ENCODE measurements at places on chromosomes 7 and 10. TPM values are rescaled to one million over a fixed set of nuclear protein-coding genes. Genes with fewer than 3 reads are reported as not detected.

DNA sequence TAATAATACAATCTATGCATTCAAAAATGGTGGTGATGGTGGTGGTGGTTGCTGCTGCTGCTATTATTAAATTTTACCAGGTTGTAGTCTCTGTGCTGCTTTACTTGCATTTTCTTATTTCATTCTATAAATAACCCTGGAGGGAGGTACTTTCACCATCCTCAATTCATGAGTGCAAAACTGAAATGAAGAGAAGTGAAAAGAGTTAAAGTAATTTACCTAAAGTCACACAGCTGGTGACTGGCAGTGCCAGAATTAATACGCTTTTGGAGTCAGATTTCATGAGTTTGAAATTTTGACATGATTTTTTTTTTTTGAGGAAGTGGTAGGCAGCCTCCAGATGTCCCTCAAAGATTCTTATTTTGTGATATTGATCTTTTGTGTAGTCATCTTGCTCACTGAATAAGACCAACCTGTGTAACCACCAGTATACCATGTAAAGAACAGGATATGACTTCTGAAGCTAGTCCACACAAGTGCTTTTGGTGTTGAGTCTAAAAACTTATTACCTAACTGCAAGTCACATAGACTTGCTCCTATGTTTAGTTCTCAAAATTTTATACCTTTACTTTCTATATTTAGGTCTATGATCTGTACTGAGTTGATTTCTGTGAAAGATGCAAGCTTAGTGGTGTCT is 218.8 kb downstream of the ZWINT start:
- no peak overlapping the region for H3K27ac ChIP-seq
- no peaks in the 10 kb centered on the region for H3K27me3 ChIP-seq
- H3K4me1 ChIP-seq, result no peaks in the 10 kb centered on the region
- H3K4me3 ChIP-seq, result no peak overlapping the region
- no peaks in the 10 kb centered on the region for H3K36me3 ChIP-seq

GRCh38 chr7:4655896-4656295 is 26.2 kb upstream of the FOXK1 start:
- no peak overlapping the region for H3K27ac ChIP-seq
- H3K36me3 ChIP-seq, result no peaks in the 10 kb centered on the region

DNA sequence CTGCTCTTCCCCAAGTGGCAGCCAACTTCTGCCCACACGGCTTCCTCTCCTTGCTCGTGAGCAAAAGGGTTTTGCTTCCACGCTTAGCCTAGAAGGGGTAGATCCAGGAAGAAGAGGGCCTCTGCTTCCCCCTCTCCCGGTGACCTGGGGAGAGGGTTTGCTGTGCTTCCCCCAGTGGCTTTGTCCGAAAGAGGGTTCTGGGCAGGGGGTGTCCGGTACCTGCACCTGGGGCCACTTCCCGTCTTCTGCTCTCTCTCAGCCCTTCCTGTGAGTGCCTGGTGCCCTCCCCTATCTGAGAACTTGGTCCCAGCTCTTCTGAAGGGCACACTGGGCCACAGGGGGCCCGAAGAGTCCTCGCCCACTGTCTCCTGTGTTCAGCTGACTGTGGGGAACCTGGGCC is 11.3 kb downstream of the JAKMIP3 start:
- no peaks in the 10 kb centered on the region for H3K36me3 ChIP-seq
- no peaks in the 10 kb centered on the region for H3K4me1 ChIP-seq
- no peak for DNase-seq

DNA sequence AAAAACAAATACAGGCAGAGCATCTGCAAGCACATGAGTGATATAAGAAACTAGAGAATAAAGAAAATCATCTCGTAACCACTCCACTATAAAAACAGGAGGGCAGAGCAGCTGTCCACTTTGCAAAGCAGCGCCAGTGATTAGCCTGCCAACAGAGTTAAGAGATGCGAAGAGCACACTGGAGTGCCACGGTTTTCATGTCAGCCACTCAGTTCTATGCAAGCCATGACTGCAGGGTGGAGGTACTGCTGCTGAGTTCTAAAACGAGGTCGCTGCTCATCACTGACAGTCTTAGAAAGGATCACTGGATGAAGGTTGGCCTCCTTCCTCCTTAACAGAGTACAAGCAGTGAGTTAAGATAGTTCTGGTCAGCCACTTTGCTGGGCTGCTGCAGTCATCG is 58.5 kb downstream of the FGFR2 start:
- no peak overlapping the region for H3K4me3 ChIP-seq
- peaks cover 41% of the 10 kb centered on the region for H3K4me1 ChIP-seq
- H3K27me3 ChIP-seq, result no peaks in the 10 kb centered on the region
- no peak overlapping the region for H3K27ac ChIP-seq
- no peak for DNase-seq
- no peaks in the 10 kb centered on the region for H3K36me3 ChIP-seq

DNA sequence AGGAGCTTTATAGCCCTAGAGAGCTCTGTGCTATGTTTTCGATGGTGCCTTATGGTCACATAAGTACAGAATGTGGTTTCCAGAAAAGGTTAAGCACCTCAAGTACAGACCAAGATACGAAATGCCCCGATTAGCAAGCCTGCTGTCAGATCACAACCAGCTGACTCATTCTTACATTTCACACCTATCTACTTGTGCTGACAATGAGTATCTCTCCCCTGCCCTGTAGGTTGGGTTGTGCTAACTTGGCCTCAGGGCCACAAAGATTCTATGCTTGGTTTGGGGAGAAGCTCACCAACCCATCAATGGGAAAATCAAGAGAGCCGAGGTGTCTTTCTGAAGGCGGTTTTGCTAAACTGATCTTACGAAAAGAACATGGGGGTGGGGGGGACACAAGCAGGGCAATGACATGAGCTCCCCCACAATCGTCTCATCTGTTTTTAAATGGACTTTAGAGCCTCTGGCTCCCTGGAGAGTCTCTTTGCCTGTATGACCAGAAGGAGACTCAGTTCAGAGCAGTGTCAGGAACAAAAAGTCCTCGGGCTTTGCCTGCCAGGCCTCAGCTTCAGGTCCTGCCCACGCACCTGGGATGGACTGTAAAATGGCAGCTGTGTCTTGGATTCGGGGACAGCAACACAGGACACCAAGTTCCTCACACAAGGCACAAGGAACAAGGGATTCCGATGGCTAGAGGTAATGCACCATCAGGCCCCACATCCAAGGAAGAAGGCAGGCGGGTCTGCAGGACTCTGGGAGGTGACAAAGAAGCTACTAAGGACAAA is 55.1 kb downstream of the FAM53B start:
- H3K36me3 ChIP-seq, result no peaks in the 10 kb centered on the region
- no peaks in the 10 kb centered on the region for H3K4me1 ChIP-seq
- H3K4me3 ChIP-seq, result no peak overlapping the region
- H3K27me3 ChIP-seq, result no peaks in the 10 kb centered on the region
- no peak overlapping the region for H3K27ac ChIP-seq

- no peak for DNase-seq
- no peaks in the 10 kb centered on the region for H3K4me1 ChIP-seq
- H3K27ac ChIP-seq, result no peak overlapping the region
- H3K4me3 ChIP-seq, result no peak overlapping the region
- H3K36me3 ChIP-seq, result no peaks in the 10 kb centered on the region
Measured at GRCh38 chr10:84256510-84257342, 11.9 kb downstream of the RGR start.

DNA sequence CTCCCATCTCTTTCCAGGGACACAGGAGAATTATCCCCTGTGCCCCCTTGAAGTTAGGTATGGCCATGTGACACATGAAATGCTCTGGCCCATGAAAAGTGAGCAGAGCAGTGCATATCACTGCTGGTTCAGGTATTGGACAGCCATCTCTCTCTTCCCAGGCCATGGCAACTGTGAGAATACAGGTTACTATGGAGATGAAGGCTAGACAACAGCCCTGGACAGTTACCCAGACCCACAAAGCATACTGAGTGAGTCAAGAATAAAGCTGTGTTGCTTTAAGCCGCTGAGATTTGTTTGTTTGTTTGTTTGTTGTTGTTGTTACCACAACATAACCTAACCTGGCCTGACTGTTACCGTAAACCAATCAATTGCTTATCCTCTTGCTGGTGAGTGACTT is 722.3 kb downstream of the KCNMA1 start:
- no peak overlapping the region for H3K27ac ChIP-seq
- H3K4me1 ChIP-seq, result no peaks in the 10 kb centered on the region
- DNase-seq, result no peak
- no peak overlapping the region for H3K4me3 ChIP-seq
- no peaks in the 10 kb centered on the region for H3K36me3 ChIP-seq

- no peak overlapping the region for H3K27ac ChIP-seq
- no peak overlapping the region for H3K4me3 ChIP-seq
- no peak for DNase-seq
- H3K36me3 ChIP-seq, result no peaks in the 10 kb centered on the region
- H3K4me1 ChIP-seq, result no peaks in the 10 kb centered on the region
Measured at GRCh38 chr7:32914184-32914583, 22.6 kb upstream of the KBTBD2 start.

GRCh38 chr7:147400221-147400689 is 1190.3 kb upstream of the C7orf33 start:
- no peak overlapping the region for H3K4me3 ChIP-seq
- no peaks in the 10 kb centered on the region for H3K4me1 ChIP-seq
- H3K36me3 ChIP-seq, result no peaks in the 10 kb centered on the region
- H3K27me3 ChIP-seq, result no peaks in the 10 kb centered on the region

DNA sequence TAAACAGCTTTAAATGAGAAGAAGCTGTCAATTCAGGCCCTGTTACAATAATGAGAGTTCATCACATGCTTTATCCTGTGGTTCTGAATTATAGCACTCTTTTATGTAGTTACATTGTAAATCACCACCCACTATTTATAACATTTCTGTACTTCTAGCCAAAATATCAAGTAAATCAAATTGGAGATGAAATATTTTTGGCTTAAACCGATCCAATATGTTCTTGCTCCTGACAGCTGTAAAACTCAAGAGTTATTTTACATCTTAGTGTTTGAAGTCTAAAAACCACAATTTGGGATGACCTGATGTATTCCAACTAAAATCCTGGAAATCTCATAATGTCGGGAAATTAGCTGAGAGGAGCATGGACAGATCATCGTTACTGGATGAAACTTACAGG is 371.2 kb upstream of the LRRN3 start:
- H3K4me1 ChIP-seq, result no peaks in the 10 kb centered on the region
- no peak for DNase-seq
- H3K4me3 ChIP-seq, result no peak overlapping the region
- H3K27ac ChIP-seq, result no peak overlapping the region

DNA sequence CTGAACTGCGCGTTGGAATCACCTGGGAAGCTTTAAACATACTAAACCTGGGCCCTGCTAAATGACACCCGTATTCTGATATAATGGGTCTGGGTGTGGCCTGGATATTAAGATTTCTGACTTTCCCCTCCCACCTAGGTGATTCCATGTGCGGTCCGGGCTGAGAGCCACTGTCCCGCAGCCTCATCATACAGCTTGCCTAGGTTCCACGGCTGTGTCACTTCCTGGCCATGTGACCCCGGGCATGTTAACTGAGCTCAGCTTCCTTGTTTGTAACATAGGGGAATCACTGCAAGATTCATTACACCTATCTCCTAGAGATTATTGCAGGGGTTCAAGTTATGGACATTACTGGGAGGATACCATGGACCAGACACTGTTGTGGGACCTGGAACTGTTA is 472.7 kb upstream of the GALNT17 start:
- no peak for DNase-seq
- H3K27me3 ChIP-seq, result no peaks in the 10 kb centered on the region
- no peak overlapping the region for H3K27ac ChIP-seq
- no peak overlapping the region for H3K4me3 ChIP-seq

- no peaks in the 10 kb centered on the region for H3K4me1 ChIP-seq
- no peaks in the 10 kb centered on the region for H3K36me3 ChIP-seq
- H3K4me3 ChIP-seq, result no peak overlapping the region
- DNase-seq, result no peak
Measured at GRCh38 chr10:99374526-99374925, 45.4 kb downstream of the CNNM1 start.

GRCh38 chr10:110150046-110150445 is 57.4 kb upstream of the MXI1 start:
- no peak for DNase-seq
- no peak overlapping the region for H3K4me3 ChIP-seq
- no peaks in the 10 kb centered on the region for H3K27me3 ChIP-seq
- no peak overlapping the region for H3K27ac ChIP-seq

GRCh38 chr10:125626671-125627070 is 56.3 kb downstream of the TEX36 start:
- H3K4me1 ChIP-seq, result no peaks in the 10 kb centered on the region
- H3K27ac ChIP-seq, result no peak overlapping the region
- no peak for DNase-seq
- H3K4me3 ChIP-seq, result no peak overlapping the region

DNA sequence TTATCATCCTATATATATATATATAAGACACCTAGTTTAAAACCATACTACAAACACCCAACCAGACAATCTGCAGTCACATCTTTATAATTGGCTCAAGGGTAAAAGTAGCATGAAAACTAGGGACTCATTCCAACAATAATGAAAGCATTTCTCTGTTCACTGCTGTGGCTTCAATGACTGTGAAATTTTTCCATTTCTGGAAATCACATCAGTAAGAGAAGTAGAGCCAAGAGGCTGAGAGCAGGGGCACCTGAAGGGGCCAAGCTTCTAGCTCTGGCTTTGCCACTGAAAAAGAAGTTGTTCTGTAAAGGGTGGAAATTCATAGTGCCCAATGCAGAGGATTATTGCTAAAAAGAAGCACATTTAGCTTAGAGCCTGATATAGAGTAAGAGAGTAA is 158.6 kb upstream of the GLI3 start:
- H3K36me3 ChIP-seq, result no peaks in the 10 kb centered on the region
- H3K27me3 ChIP-seq, result no peaks in the 10 kb centered on the region
- no peak for DNase-seq

- H3K4me1 ChIP-seq, result no peaks in the 10 kb centered on the region
- no peak overlapping the region for H3K27ac ChIP-seq
- DNase-seq, result no peak
- no peaks in the 10 kb centered on the region for H3K36me3 ChIP-seq
- H3K4me3 ChIP-seq, result no peak overlapping the region
- H3K27me3 ChIP-seq, result no peaks in the 10 kb centered on the region
Measured at GRCh38 chr7:71563276-71563675, 431.3 kb downstream of the GALNT17 start.

GRCh38 chr10:126569513-126570244 is 100.8 kb downstream of the C10orf90 start:
- no peak for DNase-seq
- no peak overlapping the region for H3K27ac ChIP-seq
- H3K4me3 ChIP-seq, result no peak overlapping the region
- H3K27me3 ChIP-seq, result no peaks in the 10 kb centered on the region
- no peaks in the 10 kb centered on the region for H3K36me3 ChIP-seq
- no peaks in the 10 kb centered on the region for H3K4me1 ChIP-seq

Gene COL28A1
- 0.40 TPM for total RNA-seq

Gene PRSS2
- total RNA-seq, result not detected

Gene MYPN
- total RNA-seq, result 0.07 TPM

Gene VDAC2
- total RNA-seq, result 92.7 TPM

Gene PRSS37
- not detected for total RNA-seq

Gene EN2
- not detected for total RNA-seq

Gene CYP17A1
- 2.5 TPM for total RNA-seq

Gene MINDY4
- 3.2 TPM for total RNA-seq

Gene ADCY1
- 7.2 TPM for total RNA-seq

Gene ACSL5
- 53.5 TPM for total RNA-seq

Data from right lobe of liver (tissue), 6 donors.